ENCODE measurements at places on chromosomes 4 and X.

DNA sequence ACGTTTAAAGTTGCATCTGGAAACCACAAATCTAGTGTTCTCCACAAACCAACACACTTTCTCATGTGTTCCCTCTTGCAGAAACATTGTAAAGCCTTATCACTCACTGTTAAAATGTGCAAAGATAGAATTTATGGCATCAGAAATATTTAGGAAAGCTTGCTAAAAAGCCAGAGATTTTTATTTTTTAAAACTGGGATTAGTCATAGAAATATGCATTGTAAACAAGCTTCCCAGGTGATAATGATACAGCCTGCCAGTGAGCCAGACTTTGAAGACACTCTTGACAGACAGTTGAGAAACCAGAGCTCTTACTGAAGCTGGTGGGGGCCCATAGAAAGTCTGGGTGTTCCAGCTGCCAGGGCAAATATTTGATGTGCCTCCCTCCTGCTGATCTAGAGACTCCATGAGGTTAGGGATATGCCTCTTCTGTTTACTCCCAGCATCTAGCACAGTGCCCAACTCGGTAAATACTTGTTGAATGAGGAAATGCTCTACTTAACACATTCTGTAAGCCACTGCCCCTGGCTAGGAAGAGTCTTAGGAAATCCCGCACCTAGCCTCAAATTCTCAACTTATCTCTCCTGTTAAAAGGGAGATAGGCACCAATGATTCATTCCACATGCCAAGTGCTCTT lies 179.0 kb upstream of the RASGEF1B start:
- no peak for DNase-seq

DNA sequence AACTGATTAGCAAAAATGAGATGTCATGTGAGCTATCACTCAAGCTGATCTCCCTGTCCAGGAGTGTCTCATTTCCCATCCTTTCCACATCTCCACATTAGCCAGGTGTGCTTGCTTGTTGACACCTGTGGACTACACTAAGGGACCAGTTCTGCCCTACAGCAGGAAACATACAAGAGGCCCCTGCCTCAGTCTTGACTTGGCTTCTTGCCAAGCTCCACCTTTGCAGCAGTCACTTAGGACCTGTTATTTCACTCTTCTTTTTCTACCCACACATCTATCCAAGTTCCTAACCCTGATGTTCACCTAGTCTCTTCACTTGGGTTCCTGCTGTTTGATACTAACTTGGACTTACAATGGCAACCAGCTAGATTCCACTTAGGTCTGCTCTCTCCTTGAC lies 13.2 kb downstream of the FRMD7 start:
- DNase-seq = no peak

DNA sequence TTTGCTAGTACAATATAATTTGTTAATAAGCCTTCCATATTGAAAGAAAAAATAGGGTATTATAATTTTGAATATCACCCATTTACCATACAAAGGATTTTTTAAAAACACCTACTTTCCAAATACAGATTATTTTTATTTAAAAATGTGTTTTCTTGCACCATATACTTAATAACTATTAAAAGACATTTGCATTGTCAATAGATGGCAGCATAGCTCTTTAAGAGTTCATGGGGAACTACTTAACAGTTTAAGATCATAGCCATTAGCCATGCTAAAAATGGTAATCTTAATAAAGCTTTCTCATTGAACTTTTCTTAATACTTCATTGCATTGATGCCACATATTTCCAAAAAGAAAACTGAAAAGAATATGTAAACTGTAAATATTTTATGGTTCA lies 1995.9 kb downstream of the C4orf33 start:
- DNase-seq = no peak

- no peak for DNase-seq
Measured at GRCh38 chrX:39984191-39984956, 113.4 kb downstream of the BCOR start.

DNA sequence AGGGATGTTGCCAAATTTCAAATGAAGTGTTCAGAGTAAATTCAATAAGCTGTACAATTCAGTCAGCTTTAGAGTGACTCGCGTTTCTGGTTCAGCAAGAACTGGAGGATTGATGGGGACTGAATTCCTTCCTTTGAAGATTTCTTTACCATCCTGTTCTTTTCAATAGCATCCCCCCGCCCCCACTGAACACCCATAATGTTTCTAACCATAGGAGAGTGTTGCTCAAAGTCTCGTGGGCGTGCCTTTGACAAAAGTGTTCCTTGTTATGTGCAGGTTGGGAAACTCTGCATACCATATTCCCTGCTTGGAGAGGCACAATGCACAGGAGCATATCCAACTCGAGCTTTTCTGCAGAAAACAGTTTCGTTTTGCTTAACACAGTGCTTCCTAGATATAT lies 323.5 kb upstream of the CASK start:
- DNase-seq = no peak

DNA sequence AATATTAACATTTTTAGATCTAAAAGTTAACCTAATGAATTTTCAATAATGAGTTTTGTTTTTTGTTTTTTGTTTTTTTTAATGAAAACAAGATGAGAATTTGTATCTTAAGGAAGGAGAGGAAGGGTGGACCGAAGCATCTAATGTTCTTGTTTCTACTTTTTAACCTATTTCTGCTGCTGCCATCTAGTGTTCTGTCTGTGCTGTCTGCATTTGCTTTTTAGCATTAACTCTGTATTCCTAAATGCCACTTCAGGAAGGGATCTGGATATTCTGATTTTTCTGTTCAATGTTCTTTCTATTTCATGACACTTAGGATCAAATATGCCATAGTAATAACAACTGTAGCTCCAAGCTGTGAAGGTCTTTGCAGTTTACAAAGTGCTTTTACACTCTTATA lies 161.7 kb downstream of the BRWD3 start:
- DNase-seq = no peak

- DNase-seq = no peak
Measured at GRCh38 chr4:72875545-72875944, 194.0 kb downstream of the COX18 start.

GRCh38 chr4:125315576-125316400 lies 1.0 kb downstream of the FAT4 start:
- no peak for DNase-seq

- no peak for DNase-seq
Measured at GRCh38 chrX:69107231-69107739, 58.0 kb downstream of the PJA1 start.

GRCh38 chr4:51835855-51836254 lies 7.1 kb upstream of the DCUN1D4 start:
- no peak for DNase-seq

- DNase-seq = no peak
Measured at GRCh38 chrX:50456712-50457484, 13.7 kb downstream of the DGKK start.

DNA sequence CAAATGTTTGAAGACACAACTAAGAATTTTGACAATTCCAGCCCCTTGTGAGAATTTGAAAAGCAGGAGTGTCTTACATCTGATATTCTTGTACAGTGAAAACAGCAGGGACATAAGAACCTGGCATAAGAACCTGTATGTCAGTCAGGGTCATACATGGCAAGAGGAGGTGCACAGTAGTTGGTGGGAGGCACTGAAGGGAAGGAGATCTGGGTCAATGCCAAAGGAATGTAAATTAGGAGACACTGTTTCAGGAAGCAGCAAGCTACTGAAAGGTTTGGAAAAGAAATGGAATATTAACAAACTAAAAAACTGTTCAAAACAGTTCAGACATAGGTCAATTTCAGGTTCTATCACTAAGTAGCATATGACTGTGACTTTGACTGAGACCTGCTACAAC lies 25.0 kb upstream of the SPP1 start:
- no peak for DNase-seq

DNA sequence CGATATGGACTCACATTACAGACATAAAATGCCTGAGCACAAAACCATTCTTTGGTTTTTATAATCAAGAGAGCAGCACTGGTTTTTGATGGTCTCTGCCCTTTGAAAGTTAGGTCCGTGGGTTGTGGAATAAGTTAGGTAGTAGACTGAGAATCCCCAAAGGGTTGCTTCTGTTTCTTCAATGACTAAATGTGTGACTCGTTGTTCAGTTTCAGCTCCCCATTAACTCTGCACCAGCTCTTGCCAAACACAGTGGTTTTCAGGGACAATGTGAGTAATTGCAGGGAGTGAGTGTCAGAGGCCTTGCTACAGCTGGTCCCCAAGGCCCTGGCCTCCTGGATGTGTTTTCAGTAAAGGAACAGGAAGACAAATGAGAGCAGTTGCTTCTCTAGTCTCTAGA lies 24.8 kb downstream of the SMIM20 start:
- no peak for DNase-seq

DNA sequence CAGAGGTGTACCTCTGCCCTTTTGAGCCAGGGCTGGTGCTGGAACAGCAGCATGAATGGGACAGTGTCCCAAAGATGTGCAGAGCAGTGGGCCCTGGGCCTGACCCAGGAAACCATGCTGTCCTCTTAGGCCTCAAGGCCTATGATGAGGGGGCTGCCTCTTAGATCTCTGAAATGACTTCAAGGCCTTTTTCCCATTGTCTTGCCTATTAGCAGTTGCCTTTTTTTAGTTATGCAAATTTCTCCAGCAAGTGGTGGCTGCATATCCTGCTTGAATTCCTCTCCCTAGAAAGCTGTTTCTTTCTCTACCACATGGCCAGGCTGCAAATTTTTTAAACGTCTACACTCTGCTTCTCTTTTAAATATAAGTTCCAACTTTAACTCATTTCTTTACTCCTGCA lies 160.3 kb downstream of the CFAP299 start:
- DNase-seq = no peak

- no peak for DNase-seq
Measured at GRCh38 chr4:4805887-4806286, 53.6 kb upstream of the MSX1 start.

DNA sequence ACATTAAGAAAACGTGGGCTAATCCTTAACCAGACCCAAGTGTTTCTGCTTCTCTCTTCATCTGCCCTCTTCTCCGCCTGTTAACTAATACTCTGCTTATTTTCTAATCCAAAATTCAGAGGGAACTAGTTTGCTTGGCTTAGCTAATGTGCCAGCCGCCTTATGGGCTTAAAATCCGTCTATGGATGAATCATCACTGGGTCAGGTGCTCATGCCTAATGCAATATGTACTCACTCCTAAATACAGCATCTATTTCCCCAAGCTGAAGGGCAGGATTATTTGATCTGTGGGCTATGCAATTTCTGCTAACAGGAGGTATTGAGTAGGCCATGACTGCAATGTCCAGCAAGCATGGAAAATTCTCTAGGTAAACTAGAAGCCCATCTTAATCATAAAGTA lies 12.4 kb downstream of the DYNLT3 start:
- no peak for DNase-seq

- no peak for DNase-seq
Measured at GRCh38 chr4:120155287-120155686, 88.6 kb upstream of the MAD2L1 start.

DNA sequence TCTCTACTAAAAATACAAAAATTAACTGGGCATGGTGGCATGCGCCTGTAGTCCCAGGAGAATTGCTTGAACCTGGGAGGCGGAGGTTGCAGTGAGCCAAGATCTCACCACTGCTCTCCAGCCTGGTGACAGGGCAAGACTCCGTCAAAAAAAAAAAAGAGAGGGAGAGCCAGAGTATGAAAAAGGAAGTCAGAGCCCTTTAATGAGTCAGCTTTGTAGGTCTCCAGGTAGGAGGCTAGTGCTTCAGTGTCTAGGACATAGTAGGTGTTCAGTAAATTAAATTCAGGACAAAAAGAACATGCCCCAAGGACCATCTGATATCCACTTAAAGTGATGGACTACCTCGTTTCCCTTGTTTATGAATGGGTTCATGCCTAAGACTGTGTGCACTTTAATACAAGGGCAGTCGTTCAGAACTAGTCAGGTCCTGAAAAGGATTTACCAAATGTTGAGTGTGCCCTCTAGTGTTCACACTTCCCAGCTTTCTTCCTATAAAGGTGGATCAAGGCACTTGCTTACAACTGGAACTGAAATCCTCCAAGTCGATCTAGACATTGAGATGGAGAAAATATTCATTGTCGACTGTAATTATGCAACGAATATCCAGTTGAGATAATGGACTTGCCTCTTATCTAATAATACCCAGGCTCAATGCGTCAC lies 29.0 kb downstream of the F9 start:
- DNase-seq = no peak

DNA sequence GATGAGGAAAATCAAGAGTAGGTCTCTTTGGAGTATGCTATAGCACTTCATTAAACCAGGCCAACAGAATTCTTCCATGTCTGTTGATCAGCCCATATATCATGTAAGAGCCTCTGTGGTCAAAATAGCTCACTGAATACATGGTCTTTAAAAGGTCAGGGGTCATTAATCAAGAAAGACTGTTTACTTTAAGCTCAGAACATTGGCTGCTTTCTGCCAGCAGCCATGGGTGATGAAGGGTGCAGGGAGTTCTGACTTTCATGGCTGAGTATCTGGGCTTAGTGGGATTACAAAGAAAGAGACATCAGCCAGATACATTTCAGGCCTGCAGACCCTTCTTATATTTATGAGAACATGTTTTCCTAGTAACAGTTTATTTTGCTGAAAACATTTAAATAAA lies 7.1 kb upstream of the C4orf54 start:
- DNase-seq = no peak

DNA sequence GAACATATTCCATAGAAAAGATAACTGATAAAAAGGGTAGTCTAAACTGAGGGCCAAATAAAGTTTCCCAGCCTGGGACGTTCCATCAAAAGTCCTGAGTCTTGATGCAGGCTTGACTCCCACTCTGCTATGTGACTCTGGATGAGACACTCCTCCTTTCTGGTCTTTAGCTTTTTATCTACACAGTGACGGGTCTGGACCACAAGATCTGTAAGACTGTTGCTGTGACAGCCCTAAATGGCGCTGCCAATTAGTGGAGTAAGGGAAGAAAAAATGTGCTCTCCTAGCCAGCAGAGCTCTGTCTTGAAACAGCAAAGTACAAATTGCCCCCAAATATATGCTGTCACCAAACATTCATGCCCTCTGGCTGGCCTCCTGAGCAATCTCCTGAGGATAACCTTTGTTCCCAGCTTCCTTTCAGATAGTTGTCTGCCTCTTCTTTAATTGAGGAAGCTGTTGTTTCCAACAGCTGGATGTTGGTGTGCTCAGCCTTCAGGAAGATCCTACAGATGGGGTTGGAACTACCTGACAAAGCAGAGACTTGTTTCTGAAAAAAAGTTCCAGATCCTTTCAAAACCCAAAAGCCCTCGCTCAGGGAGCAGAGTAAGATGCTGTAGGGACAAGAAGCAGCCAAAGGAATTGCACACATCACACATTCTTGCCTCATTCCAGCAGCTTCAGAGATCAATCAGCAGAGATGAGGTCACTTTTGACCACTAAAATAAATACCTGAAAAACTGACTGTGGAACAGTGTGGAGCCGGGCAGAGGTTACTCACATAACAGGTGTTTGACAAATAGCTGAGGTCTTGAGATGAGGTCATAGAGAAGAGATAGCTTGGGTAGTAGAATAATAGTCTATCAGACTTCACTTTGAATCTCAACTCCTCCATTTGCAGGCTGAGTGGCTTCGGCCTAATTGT lies 383.4 kb upstream of the FGF13 start:
- DNase-seq = no peak

DNA sequence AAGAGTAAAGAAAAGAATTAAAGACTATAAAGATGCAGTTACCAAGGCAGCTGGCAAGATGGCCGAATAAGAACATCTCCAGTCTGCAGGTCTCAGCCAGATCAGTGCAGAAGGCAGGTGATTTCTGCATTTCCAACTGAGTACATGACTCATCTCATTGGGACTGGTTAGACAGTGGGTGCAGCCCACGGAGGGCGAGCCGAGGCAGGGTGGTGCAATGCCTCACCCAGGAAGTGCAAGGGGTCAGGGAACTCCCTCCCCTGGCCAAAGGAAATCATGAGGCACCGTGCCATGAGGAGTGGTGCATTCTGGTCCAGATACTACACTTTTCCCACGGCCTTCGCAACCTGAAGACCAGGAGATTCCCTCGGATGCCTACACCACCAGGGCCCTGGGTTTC lies 20.5 kb downstream of the SPIN4 start:
- no peak for DNase-seq

GRCh38 chr4:147388018-147388417 lies 92.9 kb upstream of the EDNRA start:
- DNase-seq = no peak

All from activated CD8-positive, alpha-beta memory T cell treated with anti-CD3 and anti-CD28 coated beads for 1 hour (primary cell).